ENCODE measurements at places on chromosomes 11 and 22.

DNA sequence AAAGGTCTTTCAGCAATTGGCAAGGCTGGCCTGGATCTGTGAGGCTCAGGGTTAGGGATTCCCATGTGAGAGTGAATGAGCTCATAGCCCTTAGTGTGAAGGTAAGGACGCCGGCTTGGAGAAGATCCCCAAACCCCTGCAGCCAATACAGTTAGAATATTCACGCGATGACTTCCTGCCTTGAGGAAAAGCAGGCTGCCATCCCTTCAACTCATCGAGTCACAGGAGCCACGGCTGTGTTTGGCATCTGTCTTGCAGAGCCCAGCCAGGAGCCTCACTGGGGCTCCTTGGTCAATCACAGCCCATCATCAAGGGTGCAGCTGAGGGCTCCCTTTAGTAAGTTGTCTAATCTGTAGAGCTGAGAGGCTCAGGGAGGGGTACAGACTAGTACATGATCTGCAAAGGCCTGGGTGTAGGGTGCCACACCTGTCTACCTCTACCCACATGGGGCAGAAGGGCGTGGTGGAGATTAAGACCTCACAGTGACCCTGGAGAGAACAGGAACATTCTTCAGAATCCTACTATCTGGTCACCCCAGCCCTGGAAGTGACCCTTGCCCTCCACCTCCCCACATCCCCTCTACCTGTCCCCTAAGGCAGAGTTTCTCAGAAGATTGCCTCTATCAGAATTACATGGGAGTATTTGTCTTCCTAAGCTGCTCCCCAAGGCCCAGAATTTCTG lies 18.5 kb downstream of the IL10RA start:
- DNase-seq, result no peak

DNA sequence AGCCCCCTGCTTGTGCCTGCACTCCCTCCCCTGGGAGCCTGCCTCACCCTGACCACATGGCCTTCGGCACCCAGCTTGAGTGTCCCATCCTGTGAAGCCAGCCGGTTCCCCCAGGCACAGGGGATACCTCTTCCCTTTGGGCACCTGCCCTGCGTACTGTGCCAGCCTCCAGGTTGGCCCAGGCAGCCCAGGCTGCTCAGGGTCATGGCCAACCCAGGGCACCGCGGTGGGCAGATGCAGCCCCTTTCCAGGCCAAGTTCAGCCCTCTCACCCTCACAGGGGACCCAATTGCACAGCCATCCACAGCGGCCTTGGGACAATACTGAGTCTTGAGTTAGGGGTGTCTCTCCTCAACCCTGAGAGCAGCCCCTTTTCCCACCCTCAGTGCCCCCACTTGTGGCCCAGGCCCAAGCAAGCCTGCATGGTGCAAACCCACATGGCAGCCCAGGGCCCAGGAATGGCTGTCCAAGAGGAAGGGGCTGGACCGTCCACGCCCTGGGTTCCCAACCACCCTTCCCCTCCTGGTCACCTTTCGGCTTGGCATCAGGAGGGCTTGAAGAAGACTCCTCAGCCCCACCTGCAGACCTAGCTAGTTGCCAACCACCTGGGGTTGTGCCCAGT lies 87.7 kb downstream of the CDKN1C start:
- DNase-seq, result no peak

DNA sequence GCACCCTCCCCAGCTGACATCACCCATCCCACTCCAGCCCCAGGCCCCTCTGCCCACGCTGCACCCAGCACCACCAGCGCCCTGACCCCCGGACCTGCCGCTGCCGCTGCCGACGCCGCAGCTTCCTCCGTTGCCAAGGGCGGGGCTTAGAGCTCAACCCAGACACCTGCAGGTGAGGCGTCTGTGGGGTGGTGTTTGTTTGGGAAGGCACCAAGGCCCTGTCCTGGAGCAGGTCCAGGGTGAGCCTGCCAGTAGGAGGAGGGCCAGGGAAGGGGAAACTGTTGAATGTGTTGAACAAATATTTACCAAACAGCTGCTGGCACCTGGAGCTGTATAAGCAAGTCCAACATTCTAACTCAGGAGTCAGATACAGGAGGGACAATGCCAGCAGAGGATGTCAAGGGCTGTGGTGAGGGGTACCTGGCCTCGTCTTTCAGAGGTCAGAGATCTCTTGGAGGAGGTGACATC lies 3.1 kb downstream of the VEGFB start:
- no peak for DNase-seq

DNA sequence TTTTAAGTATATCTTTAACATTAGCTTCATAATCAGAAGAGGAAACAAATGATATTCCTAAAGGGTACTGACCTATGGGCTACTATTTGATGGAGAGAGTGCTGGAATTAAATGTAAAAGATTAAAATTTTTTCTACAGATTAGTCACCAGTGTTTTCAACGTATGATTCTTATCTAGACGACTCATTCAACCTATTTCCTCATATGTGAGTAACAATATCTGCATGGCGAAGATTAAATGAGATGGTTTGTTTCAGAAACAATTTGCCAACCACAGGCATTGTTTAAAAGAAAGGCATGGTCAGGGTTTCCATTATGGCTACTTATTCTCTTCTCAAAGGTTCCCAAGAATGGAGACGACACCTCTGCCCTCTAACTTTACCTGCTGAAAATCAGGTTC lies 20.4 kb downstream of the OR56B4 start:
- no peak for DNase-seq

DNA sequence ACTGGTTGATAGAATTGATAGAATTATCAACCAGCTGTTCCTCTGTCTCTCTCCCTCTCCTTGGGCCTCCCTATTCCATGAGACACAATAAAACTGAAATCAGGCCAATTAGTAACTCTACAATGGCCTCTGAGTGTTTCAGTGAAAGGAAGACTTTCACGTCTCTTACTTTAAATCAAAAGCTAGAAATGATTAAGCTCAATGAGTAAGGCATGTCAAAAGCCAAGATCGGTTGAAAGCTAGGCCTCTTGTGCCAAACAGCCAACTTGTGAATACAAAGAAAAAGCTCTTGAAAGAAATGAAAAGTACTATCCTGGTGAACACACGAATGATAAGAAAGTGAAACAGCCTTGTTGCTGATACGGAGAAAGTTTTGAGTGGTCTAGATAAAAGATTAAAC lies 16.6 kb downstream of the PIH1D2 start:
- no peak for DNase-seq

DNA sequence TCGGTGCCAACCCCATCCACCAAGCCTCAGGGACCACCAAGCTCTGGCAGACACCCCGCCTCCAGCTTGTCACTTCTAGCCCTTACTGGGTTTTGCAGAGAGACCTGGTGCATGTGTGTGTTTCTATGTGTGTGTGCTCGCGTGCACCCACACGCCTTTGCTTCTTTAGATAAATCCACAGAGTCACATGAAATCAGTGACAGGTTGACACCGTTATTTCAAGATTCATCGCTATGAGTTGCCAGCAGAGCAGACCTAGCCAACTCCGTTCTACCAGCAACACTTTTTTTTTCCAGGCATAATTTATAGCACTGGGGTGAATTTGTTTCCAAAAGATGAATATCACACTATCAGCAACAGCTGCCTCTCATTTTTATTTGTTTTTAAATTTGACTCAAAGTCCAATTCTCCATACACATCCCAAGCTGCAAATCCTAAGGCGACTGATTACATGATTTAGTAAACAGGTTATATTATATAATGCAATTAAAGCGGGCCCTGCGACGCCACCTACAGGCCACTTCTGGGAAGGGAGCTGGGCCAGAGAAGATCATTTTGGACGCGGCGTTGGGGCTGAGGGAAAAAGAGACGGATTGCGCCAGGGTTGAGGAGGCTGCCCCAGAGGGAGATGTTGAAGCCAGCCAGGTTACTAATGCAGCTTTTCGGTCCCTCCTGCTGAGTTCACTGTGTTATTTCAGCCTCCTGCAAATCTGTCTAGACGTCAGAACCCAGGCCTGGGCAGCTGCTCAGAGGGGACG lies 150.5 kb downstream of the FEZ1 start:
- DNase-seq, result peak; percentile 24

DNA sequence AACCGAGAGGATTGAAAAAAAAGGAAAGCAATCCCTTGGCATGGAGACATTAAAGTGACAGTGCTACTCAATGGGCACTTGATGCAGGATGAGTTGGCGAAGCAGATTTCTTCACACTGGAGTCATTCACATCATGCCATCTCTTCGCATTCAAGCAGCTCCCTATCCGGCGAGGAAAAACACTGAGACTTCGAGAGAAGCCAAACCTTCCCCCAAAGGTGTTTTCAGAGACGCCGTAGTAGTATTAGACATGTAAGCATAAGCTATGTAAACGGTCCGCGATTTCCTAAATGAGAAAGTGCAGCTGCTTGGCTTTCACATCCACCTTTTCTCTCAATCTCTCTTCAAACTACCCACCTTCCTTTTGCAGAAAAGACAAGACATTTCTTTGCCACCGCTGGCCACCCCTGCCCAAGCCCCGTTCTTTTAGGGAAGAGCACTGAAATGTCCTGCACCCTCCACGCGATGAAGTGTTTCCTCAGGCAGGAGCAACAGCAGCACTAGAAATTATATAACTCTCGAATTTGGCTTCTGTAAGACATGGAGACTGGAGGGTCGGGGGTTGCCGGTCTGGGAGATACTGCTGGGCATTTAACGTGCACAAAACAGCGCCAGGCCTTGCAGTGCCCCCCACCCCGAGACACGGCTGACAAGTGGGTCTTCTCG lies at the start of gene DLG2:
DLG2 (minus strand) TSS at position 13 of the 666 bp plus-strand sequence.
- peak; percentile 18 for DNase-seq

- DNase-seq, result no peak
These were observed 6.7 kb downstream of the NECTIN1 start for GRCh38 chr11:119722281-119722794.

- no peak for DNase-seq
These were observed 89.8 kb upstream of the FIBIN start for GRCh38 chr11:26904132-26904531.

- no peak for DNase-seq
These were observed 442.2 kb downstream of the BUD13 start for GRCh38 chr11:116330439-116331185.

GRCh38 chr11:17563231-17563646 lies 16.2 kb downstream of the OTOG start:
- no peak for DNase-seq

DNA sequence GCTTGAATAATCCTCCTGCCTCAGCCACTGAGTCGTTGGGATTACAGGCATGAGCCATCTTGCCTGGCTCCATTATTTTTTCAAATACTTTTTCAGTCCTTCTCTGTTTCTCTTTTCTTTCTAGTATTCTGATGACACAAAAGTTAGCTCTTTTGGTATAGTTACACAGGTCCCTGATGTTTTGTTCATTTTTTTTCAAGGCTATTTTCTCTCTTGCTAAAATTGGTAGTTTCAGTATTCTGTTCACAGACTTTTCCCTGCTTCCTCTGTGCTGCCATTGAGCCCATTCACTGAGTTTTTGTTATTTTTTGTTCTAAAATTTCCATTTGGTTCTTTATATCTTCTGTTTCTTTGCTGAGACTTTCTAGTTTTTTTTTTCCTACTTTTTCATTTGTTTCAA lies 166.5 kb downstream of the UVRAG start:
- no peak for DNase-seq

DNA sequence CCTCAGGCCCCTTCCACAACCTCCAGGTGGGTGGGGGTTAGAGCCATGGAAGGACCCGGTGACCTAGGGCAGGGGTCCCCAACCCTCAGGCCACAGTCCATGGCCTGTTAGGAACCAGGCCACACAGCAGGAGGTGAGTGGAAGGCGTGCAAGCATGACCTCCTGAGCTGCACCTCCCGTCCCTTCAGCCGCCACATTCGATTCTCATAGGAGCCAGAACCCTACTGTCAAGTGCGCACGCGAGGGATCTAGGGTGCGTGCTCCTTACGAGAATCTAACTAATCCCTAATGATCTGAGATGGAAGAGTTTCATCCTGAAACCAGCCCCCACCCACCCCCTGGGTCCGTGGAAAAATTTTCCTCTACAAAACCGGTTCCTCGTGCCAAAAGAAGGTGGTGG lies 3.6 kb upstream of the KRTAP5-4 start:
- no peak for DNase-seq

Measured in CD4-positive, alpha-beta T cell treated with Interleukin-21 for 1 hour (primary cell).